RCC 7860 (cell line): ENCODE measurements at places on chromosomes 1 and 21.

DNA sequence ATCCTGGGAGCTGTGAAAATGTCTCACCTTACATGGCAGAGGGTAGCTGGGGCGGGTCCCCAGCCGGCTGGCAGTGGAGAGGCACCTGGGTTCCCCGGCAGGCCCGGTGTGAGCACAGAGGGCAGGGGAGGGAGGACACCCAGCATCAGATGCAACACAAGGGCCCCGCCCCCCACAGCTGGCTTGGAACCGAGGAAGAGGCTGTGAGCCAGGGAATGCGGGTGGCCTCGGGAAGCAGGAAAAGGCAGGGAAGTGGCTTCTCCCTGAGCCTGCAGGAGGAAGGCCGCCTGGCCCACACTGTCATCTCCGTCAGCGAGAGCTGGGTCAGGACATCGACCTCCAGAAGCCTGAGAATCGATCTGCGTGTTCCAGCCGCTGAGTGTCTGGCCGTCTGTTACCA lies 87.3 kb downstream of the SIK1 start:
- no peak for DNase-seq

GRCh38 chr1:222653178-222653827 lies 35.4 kb downstream of the MIA3 start:
- no peak for DNase-seq

DNA sequence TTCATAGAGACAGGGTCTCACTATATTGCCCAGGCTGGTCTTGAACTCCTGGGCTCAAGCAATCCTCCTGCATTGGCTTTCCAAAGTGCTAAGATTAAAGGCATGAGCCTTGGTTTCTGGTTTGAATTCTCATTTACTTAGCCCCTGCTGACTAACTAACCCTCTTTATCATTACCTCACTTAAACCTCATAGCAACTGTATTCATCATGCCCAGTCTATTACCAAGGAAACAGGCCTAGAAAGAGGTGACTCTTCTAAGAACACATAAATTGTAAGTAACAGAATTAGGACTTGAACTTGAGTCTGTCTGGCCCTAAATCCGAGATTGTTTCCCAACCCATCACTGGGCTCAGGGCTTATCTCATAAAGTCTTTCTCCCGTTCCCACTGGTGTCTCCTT lies 44.2 kb downstream of the TMEM53 start:
- DNase-seq, result peak; percentile 86

GRCh38 chr1:165300400-165300903 lies 56.1 kb downstream of the LMX1A start:
- DNase-seq, result no peak

DNA sequence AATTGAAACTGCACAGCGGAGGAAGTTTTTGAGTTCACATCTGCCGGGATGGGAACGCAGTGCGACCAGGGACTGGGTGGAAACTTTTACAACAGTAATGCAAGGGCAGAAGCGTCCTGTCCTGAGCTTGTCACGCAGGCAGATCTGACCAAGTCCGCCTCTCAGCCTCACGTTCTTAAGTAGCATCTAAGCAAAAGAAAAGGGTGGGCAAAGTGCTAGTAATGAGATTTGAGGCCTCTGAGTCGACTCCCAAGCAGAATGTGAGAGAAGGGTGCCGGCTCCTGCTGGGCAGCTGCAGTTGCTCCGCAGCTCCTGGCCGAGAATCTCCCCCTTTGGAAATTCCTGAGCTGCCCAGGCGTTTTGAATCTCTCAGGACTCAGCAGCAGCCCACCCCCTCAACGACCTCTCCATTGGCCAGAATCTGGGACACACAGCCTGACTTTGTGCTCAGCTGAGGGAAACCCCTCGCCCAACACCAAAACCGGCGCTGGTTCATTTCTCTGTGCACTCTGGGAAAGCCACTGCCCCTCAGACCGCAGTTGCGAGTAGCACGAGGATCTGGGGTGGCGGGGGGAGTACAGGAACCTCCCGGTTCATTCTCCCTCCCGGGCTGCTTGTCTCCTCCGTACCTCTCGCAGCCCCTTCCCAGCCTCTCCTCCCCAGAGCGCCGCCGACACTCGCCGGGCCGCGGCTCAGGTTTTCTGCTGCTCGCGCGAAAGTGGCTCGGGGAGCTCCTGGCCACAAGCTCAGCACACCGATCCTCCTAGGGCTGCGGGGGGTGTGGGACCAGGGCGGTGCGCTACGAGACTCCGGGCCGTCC lies 913 bp upstream of the S1PR1 start:
- DNase-seq, result no peak
